ENCODE measurements at places on chromosomes 6 and 20. TPM values are rescaled to one million over a fixed set of nuclear protein-coding genes. Genes with fewer than 3 reads are reported as not detected.

GRCh38 chr20:21618759-21619416, 86.6 kb upstream of the PAX1 start:
- DNase-seq, result no peak

FAM209B gene
- total RNA-seq, result not detected

TPX2 gene
- total RNA-seq, result 0.81 TPM

DNA sequence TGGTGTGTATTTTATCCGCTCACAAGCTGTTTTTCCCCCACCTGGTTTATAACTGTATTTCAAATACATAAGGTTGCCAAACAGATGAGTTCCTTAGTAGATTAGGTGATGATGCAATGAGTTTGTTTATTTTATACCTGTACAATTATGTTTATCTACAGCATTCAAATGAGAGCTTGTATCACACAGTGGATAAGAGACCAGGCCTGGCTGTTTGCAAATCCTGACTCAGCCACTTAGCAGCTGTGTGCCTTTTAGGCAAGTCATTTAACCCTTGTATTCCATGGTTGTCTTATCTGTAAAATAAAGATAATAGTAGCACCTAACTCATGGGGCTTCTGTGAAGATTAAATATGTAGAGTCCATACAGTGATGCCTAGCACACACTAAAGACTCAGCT, 143.7 kb downstream of the MOXD1 start:
- no peak for DNase-seq

GRCh38 chr6:25652007-25652515, at the start of gene SCGN:
Gene SCGN (plus strand): TSS chr6:25652215. CDS start chr6:25652404, 189 bp downstream.
- peak; percentile 66 for DNase-seq

FOXA2 gene
- not detected for total RNA-seq

- DNase-seq, result no peak
Observed at GRCh38 chr6:132614554-132614953, 9.5 kb downstream of the TAAR2 start.

RRP36 gene
- 58.9 TPM for total RNA-seq

- DNase-seq, result no peak
Observed at GRCh38 chr6:154388803-154389202, 32.2 kb upstream of the IPCEF1 start.

CST4 gene
- not detected for total RNA-seq

HCK gene
- total RNA-seq, result 6.1 TPM

DNA sequence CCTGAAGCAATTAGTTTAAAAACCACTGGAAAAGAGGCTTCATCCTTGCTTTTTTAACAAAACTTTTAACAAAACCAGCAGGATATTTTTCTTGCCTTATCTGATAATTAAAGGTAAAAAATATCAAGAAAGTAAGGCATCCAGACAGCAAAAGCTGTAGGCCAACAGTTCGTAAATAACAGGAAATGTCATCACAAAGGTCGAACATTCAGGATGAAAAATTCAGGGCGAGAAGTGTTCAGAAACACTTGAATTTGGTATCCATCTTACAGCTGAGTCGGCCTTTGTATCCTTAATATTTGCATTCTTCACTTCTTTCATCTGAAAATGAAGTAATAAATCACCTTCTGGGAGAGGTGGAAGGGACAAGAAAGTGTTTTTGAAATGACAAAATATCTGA, 8.2 kb upstream of the FILIP1 start:
- DNase-seq, result no peak

- DNase-seq, result no peak
Observed at GRCh38 chr6:113340371-113340770, 516.8 kb upstream of the MARCKS start.

RAD21L1 gene
- total RNA-seq, result not detected

RIN2 gene
- total RNA-seq, result 70.4 TPM

DNA sequence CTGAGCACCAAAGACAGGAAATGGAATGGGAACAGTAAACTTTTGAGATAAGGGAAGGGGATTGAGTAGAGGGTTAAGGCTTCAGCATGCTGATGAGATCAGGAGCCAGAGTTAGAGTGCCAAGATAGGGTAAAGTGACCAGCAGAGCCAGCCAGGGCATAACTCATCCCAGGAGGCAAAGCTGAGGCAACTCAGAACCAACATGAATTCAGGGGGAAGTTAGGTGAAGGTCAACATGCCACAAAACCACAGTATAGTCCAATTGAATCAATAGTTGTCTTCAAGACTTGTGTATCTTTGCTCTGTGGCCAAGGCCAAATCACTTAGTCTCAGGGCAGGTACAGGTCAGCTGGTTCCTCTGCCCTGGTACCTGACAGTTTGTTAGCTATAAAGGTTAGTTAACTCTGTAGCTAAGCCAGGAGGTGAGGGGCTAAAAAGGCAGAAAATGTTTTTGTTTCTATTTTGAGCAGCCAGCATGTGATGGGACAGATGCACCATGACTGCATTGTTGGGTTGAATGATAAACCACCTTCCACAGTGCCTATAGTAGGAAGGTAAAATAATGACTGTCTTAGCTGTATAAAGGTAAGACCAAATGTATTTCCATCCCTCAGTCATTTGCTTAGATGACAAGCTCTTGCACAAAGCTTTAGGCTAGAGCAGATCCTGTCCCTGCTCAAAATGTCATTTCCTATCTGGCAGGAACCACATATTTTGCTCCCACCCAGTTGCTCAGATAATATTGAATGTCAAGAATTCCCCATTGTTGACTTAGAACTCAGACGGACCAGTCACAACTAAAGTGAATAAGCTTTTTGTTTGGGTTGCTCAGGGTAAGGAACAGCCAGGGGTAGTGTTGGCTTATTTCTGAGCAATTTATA, 15.8 kb downstream of the RNF8 start:
- no peak for DNase-seq

DNA sequence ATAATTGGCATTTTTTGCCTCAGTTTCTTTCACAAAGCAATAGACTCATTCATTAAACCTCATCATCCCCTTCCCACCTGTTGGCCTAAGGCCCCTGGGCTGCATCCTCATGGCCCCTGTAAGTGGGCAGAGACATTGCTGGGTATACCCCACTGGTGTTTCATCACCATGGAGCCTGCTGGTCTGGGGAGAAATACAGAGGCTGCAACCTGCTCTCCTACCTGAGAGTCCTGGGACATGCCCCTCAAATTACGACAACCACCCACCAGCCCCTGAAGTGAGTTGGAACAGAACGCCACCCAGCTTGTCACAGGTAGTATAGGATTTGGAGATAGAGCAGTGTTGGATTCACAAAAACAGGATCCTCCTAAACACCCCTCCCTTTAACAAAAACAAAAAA, 190.8 kb downstream of the ANKRD60 start:
- no peak for DNase-seq

ENPP5 gene
- total RNA-seq, result 12.5 TPM

DNA sequence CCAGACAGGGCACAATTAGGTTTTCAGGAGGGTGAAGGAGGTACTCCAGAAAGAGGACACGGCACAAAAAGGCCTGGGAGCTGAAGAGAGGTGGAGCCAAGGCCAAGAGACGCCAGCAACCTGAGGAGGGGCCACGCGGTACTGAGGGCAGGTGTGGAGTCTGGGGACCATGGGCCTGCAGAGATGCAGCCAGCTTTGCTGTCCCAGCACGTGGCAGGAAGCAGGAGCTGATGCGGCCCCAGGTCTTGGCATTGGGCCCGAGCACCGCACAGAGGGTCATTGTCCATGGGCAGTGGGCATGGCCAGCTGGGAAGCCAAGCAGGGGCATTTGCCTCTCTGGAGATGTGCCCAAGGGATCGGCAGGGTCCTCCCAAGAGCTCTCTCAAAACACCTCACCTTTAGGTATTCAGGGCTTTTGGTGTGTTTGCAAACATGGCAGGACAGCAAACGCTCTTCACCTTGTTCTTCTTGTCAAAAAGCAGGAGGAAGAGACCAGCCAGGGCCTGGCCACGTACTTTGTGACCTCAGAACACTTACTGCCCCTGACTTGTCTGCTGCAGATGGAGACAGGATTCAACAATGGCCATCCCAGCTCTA, 1.4 kb upstream of the BPIFB1 start:
- DNase-seq, result no peak

GRCh38 chr20:49675368-49676151, 38.1 kb downstream of the B4GALT5 start:
- DNase-seq, result no peak

GRCh38 chr6:17472653-17473183, 79.3 kb downstream of the CAP2 start:
- DNase-seq, result no peak

DNA sequence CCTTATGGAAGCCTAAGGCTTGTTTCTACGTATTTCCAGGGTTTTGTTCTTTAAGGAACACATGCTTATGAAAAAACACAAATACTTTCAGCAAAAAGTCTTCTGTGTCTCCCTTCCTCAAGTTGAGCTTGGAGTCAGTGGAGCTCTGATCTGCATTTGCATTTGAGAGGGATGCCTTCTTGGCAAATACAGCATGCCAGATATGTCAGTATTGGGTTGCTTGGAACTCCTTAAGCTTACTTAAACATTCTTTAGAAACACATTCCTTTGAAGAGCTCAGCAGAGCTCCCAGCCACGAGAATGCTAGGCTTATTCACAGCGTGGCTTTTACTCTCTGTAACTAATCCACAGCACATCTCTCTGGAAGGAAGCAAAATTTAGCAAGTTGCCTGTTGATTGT, 68.3 kb downstream of the ANKRD6 start:
- DNase-seq, result no peak

GRCh38 chr6:142322504-142323198, 20.8 kb downstream of the ADGRG6 start:
- DNase-seq, result no peak

- DNase-seq, result no peak
Observed at GRCh38 chr6:36442103-36442670, 467 bp downstream of the PXT1 start.

DNA sequence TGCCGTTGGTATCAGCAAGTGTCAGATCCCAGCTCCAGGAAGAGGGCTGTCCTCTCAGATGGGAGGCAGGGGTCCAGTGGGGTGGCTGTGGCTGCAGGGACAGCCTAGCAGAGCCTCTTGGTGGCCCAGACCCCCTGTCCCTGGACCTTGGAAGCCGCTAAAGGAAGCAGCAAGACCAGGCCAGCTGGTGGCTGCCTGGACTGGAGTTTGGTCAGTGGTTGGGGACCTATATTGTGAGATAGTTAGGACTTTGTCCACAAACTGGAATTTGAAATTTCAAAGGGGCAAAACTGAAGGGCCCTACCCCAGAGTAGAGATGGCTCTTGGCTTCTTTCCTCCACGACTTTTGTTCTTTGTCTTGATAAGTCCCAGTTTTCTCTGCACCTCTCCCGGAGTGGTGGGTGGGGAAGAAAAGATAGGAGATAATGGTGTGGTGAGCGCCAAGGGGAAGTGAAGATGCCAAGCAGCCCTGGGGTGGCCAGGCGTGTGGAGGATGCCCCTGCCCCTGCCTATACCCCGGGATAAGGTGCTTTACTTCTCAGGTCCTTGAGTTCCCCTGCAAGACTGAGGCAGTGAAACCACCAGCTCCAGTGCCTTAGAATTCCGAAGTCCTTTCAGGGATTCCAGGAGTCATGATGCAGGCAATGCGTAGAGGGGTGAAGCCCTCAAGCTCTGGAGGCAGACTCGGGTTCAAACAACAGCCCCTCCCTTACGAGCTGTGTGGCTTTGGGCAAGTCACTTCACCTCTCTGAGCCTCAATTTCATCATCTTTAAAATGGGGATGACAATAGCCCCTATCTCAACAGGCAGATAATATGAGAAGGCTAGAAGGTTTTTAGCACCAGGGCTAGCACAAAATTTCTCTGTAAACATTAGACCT, 40.2 kb downstream of the HNF4A start:
- DNase-seq, result no peak

DNA sequence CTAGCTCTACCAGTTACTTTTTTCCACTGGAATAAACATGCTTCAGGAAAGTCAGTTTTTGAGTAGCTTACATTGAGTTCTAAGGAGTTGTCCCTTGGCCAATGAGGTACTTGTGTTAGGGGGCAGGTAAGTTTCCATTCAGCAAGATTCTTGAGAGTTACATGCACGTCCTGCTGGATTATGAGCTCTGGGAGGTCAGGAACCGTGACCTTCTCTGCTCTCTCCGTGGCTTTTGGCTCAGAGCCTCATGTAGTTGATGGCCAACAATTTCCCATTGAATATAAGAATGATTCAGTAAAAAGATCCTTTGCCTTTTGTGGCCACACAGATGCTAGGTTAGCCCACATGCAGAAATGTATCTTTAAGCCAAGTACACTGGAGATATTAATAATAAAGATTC, 181.8 kb upstream of the RALGAPA2 start:
- no peak for DNase-seq

DNA sequence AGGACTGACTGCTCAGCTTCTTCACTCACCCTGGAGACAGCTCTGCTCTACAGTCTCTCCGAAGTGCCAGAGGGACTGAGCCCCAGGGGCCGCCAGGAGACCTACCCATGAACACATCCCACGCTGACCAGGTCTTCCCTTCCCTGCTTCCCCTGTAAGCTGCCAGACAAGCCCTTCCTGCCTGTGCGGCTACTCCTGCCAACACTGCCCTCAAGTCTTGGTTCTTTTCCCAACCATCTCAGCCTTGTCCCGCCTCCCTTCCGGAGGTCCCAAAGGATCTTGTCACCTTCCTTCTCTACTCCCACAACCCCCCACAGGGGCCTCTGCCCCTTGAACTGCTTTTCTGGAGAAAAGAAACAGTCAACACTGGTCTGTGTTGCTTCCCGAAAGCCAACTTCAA, 15.0 kb downstream of the CPNE5 start:
- no peak for DNase-seq

GRCh38 chr6:11973238-11973637, 38.9 kb upstream of the HIVEP1 start:
- DNase-seq, result no peak

PPP2R5D gene
- total RNA-seq, result 24.7 TPM

- peak; percentile 85 for DNase-seq
Observed at GRCh38 chr6:43972913-43973300, 154.3 kb downstream of the MRPL14 start.

GRCh38 chr6:127023001-127023778, 95.3 kb upstream of the RSPO3 start:
- DNase-seq, result no peak

GHRH gene
- total RNA-seq, result not detected

DNA sequence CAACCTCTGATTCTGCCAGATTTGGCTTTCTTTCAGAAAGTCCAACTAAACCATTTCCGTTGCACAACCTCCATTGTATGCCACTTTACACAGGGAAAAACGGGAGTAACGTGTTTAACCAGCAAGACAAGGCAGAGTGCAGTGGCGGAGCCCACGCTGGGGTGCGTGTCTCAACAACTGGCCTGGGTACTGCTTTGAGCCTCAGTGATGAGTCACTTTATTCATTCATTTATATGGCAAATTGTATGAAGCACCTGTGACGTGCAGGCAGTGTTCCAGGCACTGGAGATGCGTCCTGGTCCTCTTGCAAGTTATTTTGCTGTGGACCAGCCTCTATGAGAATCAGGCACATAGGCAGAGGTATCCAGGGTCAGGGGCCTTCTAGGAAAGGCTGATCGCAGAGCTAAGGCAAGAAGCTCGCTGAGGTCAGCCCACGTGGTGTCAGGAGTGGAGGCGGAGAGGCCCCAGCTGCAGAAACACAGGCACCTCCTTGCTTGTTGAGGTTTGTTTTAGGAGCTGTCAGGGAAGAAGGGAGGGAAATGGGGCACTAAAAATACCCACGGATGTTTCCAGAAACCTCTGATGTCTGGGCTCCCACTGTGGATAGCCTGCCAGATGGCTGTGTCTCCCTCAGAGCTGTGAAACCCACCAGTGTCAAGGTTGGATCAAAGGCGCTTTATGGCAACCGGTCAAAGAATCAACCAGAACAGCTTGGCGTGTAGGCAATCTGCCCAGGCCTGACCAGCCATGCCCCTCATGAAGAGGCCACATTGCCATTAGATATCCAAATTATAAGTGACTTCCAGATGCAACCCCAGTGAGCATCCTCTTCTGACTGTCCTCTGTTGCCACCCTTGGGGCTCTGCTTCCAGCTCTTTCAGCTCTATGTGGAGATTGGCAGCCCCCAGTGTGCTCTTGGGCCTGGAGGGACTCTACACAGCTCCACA, 157.2 kb downstream of the CD83 start:
- peak; percentile 80 for DNase-seq
